ENCODE measurements at places on chromosomes 16 and 17.

DNA sequence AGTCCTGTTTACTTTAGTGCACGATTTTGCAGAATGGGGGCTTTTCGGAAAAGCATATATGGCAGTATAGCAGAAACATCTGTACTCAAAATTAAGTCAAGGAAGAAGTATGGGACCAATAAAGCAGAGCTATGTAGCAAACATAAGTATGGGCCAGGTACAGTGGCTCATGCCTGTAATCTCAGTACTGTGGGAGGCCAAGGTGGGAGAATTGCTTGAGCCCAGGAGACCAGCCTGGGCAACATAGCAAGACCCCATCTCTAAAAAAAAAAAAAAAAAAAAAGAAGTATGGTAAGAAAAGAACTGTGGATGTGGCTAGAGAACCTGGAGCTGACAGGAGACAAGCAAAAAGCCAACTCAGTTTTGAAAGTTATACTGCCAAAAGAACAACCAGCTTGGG, 36.1 kb downstream of the ZNF652 start:
- DNase-seq: no peak

GRCh38 chr17:64216000-64216337, 47.1 kb downstream of the TEX2 start:
- no peak for DNase-seq

GRCh38 chr17:61757168-61757567, 106.2 kb downstream of the BRIP1 start:
- DNase-seq: no peak

DNA sequence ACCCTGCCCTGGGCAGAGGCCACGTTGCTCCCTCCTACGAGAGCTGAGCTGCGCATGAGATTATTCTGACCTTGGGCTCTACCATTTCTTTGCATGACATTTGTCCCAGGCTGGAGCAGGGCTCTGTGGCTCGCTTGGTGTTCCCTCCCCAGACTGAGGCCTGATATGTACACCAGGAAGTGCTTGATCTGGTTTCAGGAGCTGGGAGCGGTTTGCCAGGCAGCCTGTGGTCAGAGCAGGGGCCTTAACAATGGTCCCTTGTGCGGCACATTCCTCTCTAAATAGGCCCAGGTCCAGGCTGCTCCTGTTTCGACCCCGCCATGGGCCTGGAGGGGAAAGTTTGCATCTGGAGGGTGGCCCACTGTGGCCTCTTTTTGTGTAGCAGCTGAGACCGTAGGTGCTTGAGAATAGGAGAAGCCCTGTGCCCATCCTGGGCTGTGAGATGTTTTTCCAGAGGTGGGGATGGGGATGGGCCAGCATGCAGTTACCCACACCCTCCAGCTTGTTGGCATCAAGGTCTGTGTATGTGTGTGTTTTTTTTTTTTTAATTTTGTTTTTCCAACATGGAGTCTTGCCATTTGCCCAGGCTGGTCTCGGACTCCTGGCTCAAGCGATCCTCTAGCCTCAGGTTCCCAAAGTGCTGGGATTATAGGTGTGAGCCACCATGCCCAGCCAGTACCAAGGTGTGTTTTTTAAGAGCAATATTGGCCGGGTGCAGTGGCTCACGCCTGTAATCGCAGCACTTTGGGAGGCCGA, 253.9 kb downstream of the SEC14L1 start:
- no peak for DNase-seq

GRCh38 chr17:17051380-17051779, 9.1 kb downstream of the MPRIP start:
- DNase-seq: no peak

DNA sequence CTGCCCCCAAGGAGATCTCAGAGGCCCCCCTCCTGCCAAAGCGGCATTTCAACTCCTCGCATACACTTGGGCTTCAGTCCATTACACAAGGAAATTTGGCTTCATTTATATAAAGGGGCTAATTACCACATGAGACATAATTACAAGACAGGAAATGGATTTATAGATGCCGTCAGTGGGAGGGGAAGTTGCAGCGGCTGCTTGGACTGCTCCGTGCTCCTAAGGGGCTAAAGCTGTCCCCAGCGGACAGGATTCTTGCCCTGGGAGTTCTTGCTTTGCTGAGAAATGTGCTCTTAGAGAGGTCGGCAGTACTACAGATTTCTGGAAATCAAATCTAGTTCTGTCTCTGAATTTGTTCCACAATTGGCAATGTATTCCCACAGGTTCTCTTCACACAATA, 57.2 kb upstream of the NLK start:
- DNase-seq: peak; percentile 73

DNA sequence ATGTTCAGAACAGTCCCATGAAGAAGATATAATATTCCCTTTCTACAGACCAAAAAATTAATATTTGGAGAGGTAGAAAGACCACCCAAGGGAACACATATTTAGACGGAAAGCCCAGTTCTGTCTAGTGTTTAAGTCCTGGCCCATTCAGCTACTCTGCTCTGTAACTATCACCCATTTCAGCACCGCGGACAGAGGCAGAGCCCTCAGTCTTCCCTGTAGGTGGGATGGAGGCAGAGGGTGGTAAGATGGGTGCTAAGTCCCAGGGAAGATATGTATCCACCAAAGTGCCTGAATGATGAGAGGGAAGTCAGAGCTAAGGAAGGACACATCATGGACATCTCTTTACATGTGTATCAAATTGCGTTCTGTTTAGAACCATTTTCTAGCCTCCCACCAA, 27.8 kb upstream of the C16orf78 start:
- no peak for DNase-seq

DNA sequence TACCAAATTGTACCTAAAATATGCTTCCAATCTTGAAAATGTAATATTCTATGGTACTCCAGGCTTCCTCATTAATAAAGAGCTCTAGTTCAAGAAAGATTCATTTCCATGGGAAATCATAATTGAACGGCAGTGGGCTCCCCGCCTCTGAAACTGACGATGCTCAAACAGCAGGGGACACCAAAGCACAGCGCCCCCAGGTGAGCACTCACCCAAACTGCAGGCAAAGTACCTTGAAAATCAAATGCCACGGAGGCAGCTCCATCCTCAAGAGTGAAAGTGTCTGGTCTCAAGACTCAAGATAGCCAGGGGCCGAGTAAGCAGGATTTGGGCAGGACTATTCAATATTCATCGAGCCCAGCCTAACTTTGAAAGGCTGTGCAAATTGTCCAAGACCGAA, 217.4 kb upstream of the TNRC6C start:
- peak; percentile 64 for DNase-seq

GRCh38 chr17:73271072-73271471, 9.4 kb upstream of the CPSF4L start:
- peak; percentile 32 for DNase-seq

DNA sequence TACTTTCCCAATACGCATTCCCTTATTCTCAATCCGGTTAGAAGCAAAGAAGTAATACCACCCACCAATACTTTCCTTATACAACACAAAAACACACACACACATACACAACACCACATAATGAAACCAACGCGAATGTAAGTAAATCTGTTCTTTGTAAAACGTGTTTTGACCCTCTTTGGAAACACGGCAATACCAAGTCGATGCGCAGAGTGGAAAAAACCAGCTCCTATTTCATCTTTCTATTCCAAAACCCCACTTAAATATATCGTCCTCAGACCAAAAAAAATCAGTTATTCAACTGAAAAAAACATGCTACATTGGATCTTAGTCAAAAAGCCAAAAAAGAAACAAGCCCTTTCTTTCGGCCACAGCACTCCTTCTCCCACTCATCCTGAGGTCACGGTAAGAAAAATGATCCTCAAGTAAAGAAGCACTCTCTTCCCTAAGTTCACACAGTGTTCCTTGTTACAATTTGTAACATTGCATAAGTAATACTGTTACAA, 31.0 kb upstream of the ARL4D start:
- DNase-seq: peak; percentile 93

- peak; percentile 95 for DNase-seq
Observed at GRCh38 chr16:57810197-57811031, 8.1 kb upstream of the KIFC3 start.

- no peak for DNase-seq
Observed at GRCh38 chr17:64016974-64017373, 3.5 kb downstream of the ICAM2 start.

DNA sequence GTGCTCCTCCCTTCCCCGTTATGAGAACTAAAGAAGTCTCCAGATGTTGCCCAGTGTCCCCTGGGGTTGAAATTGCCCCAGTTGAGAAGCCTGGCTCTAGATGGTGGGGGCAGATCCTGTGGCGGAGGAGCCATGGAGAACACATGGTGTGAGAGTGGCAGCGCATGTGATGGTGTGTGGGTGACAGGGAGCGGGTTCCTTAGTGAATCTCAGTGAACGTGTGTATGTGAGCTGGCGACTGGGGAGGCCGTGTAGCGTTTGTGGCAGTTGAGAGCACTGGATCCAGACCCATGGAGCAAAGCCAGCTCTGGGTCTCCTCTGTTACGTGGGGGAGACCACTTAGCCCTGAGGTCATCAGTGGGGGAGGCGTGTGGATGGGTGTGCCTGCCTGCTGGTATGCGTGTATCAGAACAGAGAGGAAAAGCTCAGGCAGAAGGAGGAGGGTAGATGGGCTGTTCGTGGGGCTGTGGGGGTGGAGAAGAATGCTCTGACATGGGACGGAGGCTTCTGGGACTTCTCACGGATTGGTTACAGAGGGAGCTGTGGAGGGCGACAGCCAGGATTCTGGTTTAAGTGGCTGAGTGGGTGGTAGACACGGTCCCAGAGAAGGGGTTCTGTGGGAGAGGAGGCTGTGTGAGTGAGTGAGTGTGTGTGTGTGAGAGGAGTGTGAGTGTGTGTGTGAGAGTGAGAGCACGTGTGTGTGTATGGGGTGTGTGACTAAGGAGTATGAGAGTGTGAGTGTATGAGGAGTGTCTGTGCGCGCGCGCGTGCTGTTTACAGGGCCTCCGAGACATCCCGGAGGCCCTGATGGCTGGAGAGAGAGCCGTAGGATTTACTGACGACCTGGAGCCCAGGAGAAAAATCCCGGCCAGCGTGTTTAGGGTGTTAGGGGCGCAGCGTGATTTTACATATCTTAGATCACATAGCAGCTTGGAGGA, 193.8 kb downstream of the SNX29 start:
- DNase-seq: no peak

- no peak for DNase-seq
Observed at GRCh38 chr16:73020409-73020884, 27.5 kb downstream of the ZFHX3 start.

DNA sequence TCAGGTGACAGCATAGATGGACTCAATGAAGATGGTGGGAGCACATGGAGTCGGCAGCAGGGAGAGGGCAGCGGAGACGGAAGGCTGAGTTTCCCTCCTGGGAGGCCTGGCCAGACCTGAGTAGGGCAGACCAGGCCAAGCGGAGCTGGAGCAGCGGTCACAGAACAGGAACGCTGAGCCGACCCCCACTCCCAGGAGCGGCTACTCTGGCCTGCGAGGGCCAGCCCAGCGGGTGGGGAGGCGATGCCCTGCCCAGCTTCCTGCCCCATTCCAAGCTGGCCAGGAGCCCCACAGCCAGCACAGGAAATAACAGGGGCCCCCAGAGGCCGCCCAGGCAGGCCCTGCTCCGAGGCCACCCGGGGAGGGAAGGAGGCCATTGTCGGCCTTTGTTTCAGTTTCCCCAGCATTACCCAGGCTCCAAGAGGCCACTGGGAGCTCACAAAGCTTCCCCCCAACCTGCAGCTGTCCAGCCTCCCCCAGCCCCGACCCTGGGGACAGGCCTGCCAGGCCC, 79.8 kb downstream of the ZNF423 start:
- no peak for DNase-seq

GRCh38 chr17:3765981-3766380, 35.0 kb downstream of the ITGAE start:
- no peak for DNase-seq

DNA sequence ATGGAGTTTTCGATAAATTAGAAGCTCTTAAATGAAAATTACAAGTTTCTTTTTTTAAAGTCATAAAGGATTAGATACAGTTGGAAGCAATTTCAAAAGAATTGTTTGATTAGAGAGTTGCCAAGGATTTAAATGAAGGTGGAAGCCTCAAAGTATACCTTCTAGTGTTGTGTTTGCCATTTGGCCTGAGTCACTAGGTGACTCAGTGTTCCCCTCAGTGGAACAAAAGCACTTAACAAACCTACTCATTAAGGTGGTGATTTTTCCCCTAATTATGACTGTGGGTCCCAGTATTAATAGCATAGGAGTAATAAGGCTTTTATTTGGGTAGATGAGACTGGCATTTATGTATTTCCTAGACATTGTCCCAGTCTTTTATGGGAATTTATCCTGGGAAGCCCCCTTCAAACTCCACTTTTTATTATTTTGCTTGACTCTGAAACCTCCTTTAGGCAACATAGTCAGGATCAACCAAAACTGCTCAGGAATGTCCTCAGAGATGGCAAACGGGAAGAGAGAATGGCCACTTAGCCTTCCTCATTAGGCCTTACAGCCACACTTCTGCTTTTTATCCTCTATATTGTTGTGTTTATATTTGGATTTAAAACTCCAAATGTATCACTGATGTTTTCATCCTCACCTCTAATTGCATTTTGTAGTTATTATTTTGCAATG, 161.0 kb downstream of the FTO start:
- peak; percentile 15 for DNase-seq

DNA sequence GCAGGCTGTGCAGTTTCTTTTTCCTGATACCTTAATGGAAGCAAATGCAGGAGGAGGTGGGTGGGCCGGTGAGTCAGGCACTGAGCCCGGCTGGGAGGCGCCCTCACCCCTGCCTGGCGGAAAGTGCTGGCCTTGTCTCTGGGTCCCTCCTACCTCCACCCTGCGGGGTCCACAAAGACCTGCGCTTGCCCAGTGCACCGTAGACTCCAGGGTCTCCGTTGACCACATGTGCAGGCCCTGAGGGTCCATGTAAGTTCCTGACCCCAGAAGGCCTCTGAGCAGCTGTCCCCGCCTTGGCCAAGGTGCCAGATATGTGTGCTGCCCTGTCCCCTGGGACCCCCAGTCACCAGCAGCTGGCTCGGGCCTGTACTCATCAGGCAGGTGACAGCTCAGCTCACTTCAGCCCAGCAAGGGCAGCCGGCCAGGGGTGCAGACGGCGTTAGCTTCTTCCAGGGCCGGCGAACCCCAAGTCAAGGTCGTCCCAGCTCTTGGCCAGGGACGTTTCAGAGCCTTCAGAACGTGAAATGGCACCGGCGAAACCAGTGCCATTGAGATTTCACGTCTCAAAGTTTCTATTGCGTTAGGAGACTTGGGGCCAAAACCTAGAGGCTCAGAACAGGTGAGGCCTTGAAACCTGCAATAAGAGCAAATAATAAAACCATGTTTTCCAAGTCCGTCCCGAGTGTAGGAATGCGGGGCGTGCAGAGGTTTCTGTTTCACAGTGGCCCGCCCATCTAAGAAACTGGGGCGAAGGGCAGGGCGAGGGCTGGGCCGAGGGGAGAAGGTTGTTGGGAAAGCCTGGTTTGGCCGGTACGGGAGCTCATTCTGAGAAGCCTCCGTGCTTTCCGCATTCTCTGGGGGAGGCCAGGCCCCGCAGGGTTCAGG, 12.1 kb downstream of the METRNL start:
- no peak for DNase-seq

- DNase-seq: no peak
Observed at GRCh38 chr17:49407086-49407485, 7.6 kb downstream of the PHB1 start.
